ENCODE measurements at places on chromosomes 7 and 10. TPM values are rescaled to one million over a fixed set of nuclear protein-coding genes. Genes with fewer than 3 reads are reported as not detected.

DNA sequence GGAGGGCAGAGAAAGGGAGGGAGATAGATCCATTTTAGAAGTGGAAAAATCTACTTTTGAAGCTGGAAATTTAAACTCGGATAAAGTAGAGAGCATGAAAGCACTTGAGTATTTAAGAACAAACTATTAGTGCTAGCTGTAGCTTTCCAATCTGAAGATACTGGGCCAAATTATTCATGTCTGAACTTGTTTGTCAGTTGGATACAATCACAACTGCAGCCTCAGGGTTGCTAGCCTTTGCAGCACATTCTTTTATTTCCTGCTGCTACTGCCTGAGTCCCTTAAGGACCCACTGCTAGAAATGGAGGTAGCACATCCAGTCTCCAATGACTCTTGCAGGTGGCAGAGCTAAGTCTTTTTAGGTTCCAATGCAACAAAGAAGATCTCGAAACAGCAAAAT lies 8.3 kb upstream of the SLC25A13 start:
- no peak overlapping the region for H3K27ac ChIP-seq
- H3K27me3 ChIP-seq = no peaks in the 10 kb centered on the region
- no peaks in the 10 kb centered on the region for H3K36me3 ChIP-seq
- H3K4me3 ChIP-seq = no peak overlapping the region

DNA sequence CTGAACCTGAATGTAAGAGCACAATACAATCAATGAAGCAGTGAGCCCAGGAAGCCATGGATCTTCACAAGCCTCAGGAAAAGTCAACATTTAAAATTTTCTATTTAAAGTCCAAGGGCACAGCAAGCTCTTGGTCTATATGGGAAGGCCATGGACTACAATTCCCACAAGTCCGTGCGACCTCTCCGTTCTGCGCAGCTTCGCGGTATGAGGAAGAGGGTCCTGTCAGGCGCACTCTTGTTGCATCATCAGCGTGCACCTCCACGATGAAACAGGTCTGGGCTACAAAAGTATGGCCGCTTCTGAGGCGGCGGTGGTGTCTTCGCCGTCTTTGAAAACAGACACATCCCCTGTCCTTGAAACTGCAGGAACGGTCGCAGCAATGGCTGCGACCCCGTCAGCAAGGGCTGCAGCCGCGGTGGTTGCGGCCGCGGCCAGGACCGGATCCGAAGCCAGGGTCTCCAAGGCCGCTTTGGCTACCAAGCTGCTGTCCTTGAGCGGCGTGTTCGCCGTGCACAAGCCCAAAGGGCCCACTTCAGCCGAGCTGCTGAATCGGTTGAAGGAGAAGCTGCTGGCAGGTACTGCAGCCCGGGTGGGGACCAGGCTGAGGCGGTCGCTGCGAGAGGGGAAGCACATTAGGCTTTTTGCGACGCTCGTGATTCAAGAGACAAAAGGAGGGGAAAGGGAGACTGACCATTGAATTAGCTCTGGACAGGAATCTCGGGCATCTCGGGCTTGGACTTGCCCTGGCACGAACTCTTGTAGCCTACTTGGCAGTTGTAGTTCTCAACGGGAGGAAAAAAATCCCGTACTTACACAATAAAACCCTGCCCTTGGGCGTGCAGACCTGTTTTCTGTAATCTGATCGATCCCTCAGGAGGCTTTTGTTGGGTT lies at the start of gene TRUB1:
Gene TRUB1 (plus strand): TSS at position 234 of the 894 bp plus-strand sequence. CDS start 59 bp downstream, at position 293.
- H3K4me1 ChIP-seq = peaks cover 26% of the 10 kb centered on the region
- H3K4me3 ChIP-seq = peak within 1 kb of the TSS; percentile 81
- no peaks in the 10 kb centered on the region for H3K27me3 ChIP-seq

GRCh38 chr10:66837335-66837734 lies 88.5 kb upstream of the LRRTM3 start:
- DNase-seq = no peak
- no peaks in the 10 kb centered on the region for H3K36me3 ChIP-seq
- H3K4me1 ChIP-seq = peaks cover 8% of the 10 kb centered on the region

GRCh38 chr7:116173051-116174028 lies 37.0 kb upstream of the TES start:
- no peaks in the 10 kb centered on the region for H3K36me3 ChIP-seq
- H3K27ac ChIP-seq = no peak overlapping the region
- no peak overlapping the region for H3K4me3 ChIP-seq
- DNase-seq = no peak

DNA sequence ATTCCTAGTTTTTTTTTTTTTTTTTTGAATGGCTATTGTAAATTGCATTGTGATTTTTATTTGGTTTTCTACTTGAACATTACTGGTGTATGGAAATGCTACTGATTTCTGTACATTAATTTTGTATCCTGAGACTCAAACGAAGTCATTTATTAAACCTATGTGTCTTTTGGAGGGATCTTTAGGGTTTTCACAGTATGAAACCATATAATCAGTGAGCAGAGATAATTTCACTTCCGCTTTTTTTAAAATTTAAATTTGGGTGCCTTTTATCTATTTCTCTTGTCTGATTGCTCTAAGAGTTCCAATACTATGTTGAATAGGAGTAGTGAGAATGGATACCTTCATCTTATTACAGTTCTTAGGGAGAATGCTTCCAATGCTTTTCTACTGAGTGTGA lies 102.7 kb downstream of the ZWINT start:
- H3K27me3 ChIP-seq = no peaks in the 10 kb centered on the region
- no peak for DNase-seq
- H3K27ac ChIP-seq = no peak overlapping the region
- H3K4me1 ChIP-seq = no peaks in the 10 kb centered on the region

- H3K27me3 ChIP-seq = no peaks in the 10 kb centered on the region
- H3K36me3 ChIP-seq = no peaks in the 10 kb centered on the region
- no peak overlapping the region for H3K27ac ChIP-seq
- no peak for DNase-seq
- H3K4me3 ChIP-seq = no peak overlapping the region
- H3K4me1 ChIP-seq = no peaks in the 10 kb centered on the region
These were observed 422.8 kb downstream of the GATA3 start for GRCh38 chr10:8477300-8477699.

- DNase-seq = no peak
- peak overlapping the region; percentile 70 for H3K27ac ChIP-seq
These were observed 2.5 kb downstream of the ACSL5 start for GRCh38 chr10:112376396-112376790.

GRCh38 chr10:125340903-125341302 lies 180.5 kb upstream of the CTBP2 start:
- no peak overlapping the region for H3K4me3 ChIP-seq
- DNase-seq = no peak
- H3K4me1 ChIP-seq = no peaks in the 10 kb centered on the region
- H3K36me3 ChIP-seq = no peaks in the 10 kb centered on the region
- no peaks in the 10 kb centered on the region for H3K27me3 ChIP-seq

GRCh38 chr10:124957404-124957947 lies 15.6 kb downstream of the ZRANB1 start:
- H3K4me3 ChIP-seq = no peak overlapping the region
- peaks cover 18% of the 10 kb centered on the region for H3K4me1 ChIP-seq
- no peak overlapping the region for H3K27ac ChIP-seq
- H3K27me3 ChIP-seq = no peaks in the 10 kb centered on the region

DNA sequence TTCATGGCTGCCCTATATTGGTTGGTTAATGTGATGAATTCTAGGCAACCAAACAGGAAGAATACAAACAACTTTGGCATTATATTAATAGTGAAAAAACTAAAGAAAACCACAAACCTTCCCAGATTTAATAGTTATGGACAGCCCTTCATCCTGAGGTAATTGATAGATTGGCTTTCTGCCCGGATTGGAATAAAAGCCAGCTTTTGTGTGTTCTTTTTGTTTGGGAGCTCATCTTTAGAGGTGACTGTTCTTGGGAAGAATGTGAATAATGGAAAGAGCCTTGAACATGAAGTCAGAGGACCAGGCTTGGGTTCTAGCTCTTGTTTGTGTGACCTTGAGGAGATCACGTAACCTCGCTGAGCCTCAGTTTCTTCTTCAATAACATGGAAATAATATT lies 92.3 kb downstream of the VTI1A start:
- no peaks in the 10 kb centered on the region for H3K27me3 ChIP-seq
- DNase-seq = no peak
- peaks cover 4% of the 10 kb centered on the region for H3K36me3 ChIP-seq
- H3K27ac ChIP-seq = no peak overlapping the region
- H3K4me1 ChIP-seq = peaks cover 4% of the 10 kb centered on the region
- no peak overlapping the region for H3K4me3 ChIP-seq

GRCh38 chr7:71768450-71768849 lies 636.5 kb downstream of the GALNT17 start:
- peak; percentile 74 for DNase-seq
- no peaks in the 10 kb centered on the region for H3K36me3 ChIP-seq
- H3K27ac ChIP-seq = no peak overlapping the region
- no peaks in the 10 kb centered on the region for H3K27me3 ChIP-seq
- H3K4me3 ChIP-seq = no peak overlapping the region
- no peaks in the 10 kb centered on the region for H3K4me1 ChIP-seq

GRCh38 chr10:102834143-102834542 lies 3.1 kb downstream of the CYP17A1 start:
- no peaks in the 10 kb centered on the region for H3K27me3 ChIP-seq
- H3K4me3 ChIP-seq = no peak overlapping the region
- no peaks in the 10 kb centered on the region for H3K36me3 ChIP-seq
- DNase-seq = no peak

DNA sequence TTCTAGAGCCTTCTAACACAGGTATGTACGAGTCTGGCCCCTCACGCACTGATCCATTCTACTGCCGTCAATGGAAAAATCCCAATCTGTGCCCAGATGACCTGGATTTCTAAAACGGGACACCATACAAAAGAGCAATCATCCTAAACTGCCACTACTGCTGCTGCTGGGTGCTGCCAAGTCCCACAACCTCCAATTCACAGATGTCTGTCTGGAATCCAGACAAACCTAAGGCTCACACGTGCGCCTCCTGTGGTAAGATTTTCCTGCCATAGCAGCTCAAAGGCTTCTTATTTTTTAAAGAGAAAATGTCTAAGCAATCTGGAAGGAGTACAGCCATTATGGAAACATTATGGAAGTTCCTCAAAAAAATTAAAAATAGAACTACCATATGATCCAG lies 40.9 kb downstream of the JCAD start:
- peaks cover 6% of the 10 kb centered on the region for H3K36me3 ChIP-seq
- no peaks in the 10 kb centered on the region for H3K27me3 ChIP-seq
- H3K27ac ChIP-seq = no peak overlapping the region
- peaks cover 9% of the 10 kb centered on the region for H3K4me1 ChIP-seq
- no peak for DNase-seq

- peaks cover 15% of the 10 kb centered on the region for H3K4me1 ChIP-seq
- H3K36me3 ChIP-seq = no peaks in the 10 kb centered on the region
- no peak for DNase-seq
- H3K27me3 ChIP-seq = no peaks in the 10 kb centered on the region
- H3K4me3 ChIP-seq = no peak overlapping the region
These were observed 108.8 kb upstream of the LRGUK start for GRCh38 chr7:134018306-134018705.

- H3K36me3 ChIP-seq = no peaks in the 10 kb centered on the region
- H3K4me1 ChIP-seq = peaks cover 3% of the 10 kb centered on the region
- no peak overlapping the region for H3K27ac ChIP-seq
- no peak for DNase-seq
- no peaks in the 10 kb centered on the region for H3K27me3 ChIP-seq
These were observed 84.8 kb downstream of the ELMO1 start for GRCh38 chr7:37363536-37364491.

GRCh38 chr7:7292608-7293007 lies 110.3 kb downstream of the C1GALT1 start:
- no peak for DNase-seq
- H3K27ac ChIP-seq = no peak overlapping the region
- no peaks in the 10 kb centered on the region for H3K4me1 ChIP-seq
- H3K4me3 ChIP-seq = no peak overlapping the region
- H3K36me3 ChIP-seq = no peaks in the 10 kb centered on the region
- no peaks in the 10 kb centered on the region for H3K27me3 ChIP-seq

GRCh38 chr7:132455378-132455777 lies 120.9 kb downstream of the PLXNA4 start:
- DNase-seq = no peak
- H3K27ac ChIP-seq = no peak overlapping the region
- H3K4me3 ChIP-seq = no peak overlapping the region

GRCh38 chr7:127598318-127598717 lies 4.8 kb downstream of the FSCN3 start:
- H3K27ac ChIP-seq = no peak overlapping the region
- DNase-seq = no peak
- H3K4me1 ChIP-seq = no peaks in the 10 kb centered on the region

GRCh38 chr10:85916286-85916685 lies 450.3 kb downstream of the GRID1 start:
- peaks cover 37% of the 10 kb centered on the region for H3K4me1 ChIP-seq
- no peaks in the 10 kb centered on the region for H3K36me3 ChIP-seq
- DNase-seq = peak; percentile 88
- no peak overlapping the region for H3K27ac ChIP-seq
- H3K4me3 ChIP-seq = no peak overlapping the region

DNA sequence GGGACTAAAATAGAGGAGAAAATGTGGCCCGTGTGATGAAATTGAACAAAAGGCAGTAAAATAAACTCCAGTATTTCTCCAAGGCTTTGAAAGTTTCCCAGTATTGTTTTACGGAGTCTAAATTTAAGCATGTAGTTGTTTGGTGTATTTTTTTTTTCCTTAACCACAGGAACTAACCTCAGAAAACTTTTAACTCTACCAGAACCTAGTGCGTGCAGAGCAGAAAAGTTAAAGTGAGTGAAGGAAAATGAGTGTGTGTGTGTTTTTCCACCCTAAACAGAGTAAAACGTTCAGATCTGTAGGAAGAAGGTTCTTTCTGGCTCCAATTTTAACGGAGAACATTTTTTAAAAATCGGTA lies 812 bp downstream of the PROSER2 start:
- peaks cover 57% of the 10 kb centered on the region for H3K27me3 ChIP-seq
- H3K36me3 ChIP-seq = no peaks in the 10 kb centered on the region
- H3K4me3 ChIP-seq = peak overlapping the region; percentile 76
- peaks cover 12% of the 10 kb centered on the region for H3K4me1 ChIP-seq
- no peak for DNase-seq

DNA sequence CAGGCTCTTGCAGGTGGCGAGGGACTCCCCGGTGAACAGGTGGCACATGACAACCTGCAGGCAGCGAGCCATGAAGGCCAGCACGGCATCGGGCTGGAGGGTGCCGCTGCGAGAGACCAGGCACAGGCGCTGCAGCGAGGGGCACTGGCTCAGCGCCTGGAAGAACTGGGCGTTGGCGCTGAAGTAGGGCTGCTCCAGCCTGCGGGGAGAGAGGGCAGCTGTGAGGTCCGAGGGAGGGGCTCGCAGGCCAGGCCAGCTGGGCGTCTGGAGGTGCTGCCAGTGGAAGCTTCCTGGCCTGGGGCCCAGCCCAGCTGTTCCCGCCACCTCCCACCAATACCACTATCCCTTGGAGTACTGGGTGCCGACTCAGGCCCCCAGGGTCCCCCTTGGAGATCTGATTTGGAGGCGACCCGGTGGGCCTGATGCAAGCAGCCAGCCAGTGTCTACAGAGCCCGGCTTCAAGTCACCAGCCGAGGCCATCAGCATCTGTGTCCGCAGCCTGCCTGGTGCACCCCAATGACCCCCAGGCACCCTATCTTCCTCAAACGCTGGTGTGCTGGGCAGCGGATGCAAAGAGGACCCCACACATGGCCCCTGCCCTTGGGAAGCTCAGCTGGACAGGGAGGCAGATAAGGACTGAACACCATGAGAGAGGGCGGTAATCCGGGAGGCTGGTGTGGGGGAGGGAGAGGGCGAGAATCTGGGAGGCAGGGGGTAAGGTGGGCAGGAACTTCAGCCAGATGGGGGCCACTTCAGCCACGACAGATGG lies 67.8 kb upstream of the TNRC18 start:
- H3K4me1 ChIP-seq = peaks cover 50% of the 10 kb centered on the region
- H3K36me3 ChIP-seq = no peaks in the 10 kb centered on the region
- H3K27me3 ChIP-seq = no peaks in the 10 kb centered on the region
- peak overlapping the region; percentile 10 for H3K27ac ChIP-seq
- DNase-seq = no peak

The MBL2 gene
- not detected for total RNA-seq

The CDK6 gene
- total RNA-seq = 22.2 TPM

The AHCYL2 gene
- total RNA-seq = 14.2 TPM

The CFAP46 gene
- under 0.01 TPM for total RNA-seq

All from esophagus muscularis mucosa (tissue), 4 donors.